Activated naive CD4-positive, alpha-beta T cell treated with anti-CD3 and anti-CD28 coated beads for 36 hours (primary cell): ENCODE measurements at places on chromosomes 11 and 22. TPM values are rescaled to one million over a fixed set of nuclear protein-coding genes. Genes with fewer than 3 reads are reported as not detected.

DNA sequence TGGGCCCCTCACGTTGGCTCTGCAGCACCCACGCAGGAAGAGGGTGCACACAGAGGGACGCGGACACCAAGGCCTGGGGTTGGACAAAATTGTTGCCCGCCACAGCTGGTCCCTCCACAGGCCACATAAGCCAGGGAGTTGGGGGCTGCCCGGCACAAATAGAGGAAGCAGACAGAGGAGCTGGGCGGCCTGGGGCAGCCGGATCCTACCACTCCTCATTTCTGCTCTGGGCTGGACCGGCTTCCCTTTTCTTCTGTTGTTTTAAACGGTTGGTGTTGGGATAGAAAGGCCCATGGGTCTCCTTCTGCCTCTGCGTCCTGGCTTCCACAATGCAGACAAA lies 36.4 kb upstream of the LINC01488 start:
- no peak for DNase-seq

DNA sequence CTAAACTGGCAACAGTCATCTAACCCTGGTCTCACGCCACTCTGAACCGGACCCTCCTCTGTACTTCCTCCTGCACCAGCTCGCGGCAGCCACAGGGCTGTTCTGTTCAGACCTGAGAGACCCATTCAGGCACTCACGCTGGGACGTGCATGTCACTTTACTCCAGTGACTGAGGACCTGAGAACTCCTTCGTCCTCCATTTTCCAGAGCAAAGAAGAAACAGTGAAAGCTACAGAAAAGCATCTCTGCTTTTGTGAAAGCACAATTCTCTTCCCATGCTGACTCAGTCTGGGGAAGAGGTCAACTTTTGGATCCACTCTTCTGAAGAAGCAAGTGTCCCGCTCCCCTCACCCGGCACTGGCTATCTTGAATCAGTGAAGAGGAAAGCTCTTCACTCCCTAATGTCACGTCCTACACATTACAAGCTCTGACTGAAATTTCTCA lies 24.5 kb downstream of the PISD start:
- DNase-seq = no peak

DNA sequence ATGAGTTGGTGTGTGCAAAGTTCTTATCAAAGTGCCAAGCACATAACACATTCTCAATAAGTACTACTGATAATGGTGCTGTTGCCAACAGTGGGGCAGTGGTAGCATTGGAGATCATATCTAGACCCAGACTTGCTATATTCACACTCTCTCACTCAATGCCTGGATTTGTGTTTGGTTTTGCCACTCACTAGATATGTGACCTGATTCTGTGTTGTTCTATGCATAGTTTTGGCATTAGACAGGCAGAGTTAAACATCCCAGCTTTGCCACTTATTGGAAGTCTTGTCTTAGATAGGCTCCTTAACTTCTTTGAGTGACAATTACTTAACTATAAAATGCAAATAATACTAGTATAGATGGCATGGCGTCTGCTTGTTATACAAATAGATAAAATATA lies 642.6 kb upstream of the CCDC179 start:
- DNase-seq = no peak

DNA sequence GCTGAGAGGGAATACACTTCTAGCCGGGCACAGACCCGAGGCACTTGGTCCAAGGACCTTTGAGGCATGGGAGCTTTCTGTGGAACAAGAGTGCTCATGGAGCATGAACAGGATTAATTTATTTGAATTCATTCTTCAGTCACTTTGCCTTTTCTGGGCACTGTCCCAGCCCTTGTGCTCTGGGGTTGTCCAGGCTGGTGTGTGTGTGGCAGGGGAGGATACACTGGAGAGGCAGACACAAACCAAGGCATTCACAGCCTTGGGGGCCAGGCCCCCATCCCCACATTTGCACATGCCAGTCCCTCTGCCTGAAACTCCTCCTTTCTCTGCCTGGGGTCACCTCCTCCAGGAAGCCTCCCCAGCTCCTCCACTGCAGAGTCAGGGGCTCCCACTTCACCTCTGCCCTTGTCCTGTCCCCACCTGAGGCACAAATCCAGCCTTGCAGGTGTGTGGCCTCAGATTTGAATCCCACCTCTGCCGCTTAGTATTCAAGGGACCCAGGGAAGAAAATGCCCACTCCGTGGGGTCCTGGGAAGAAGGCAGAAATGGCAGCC lies 55.5 kb downstream of the MYO7A start:
- DNase-seq = no peak

MUC6 gene
- total RNA-seq = not detected

SNX32 gene
- 1.5 TPM for total RNA-seq

EXPH5 gene
- 3.3 TPM for total RNA-seq

DNA sequence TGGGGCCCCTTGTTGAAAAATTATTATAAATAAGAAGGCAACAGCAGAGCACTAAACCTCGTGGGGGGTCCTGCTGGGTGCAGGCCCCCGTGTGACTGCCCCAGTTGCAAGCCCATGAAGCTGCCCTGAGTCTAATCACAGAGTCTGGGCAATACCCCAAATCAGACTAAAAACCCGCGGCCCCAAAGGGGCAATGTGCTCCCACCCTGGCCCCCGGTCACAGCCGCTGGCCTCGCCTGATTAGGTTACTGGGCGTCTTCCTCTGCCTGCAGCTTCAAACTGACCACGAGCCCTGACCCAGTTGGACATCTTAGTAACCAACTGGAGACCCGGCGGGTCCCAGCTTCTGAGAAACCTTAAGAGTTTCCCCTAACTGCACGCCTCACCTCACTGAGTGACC lies 1.6 kb downstream of the CXCR5 start:
- DNase-seq = no peak

OR8D4 gene
- total RNA-seq = not detected

OR5B21 gene
- total RNA-seq = not detected

- no peak for DNase-seq
Measured at GRCh38 chr11:19633276-19633675, 79.4 kb upstream of the NAV2 start.

- no peak for DNase-seq
Measured at GRCh38 chr22:41038732-41039131, 53.7 kb upstream of the EP300 start.

DNA sequence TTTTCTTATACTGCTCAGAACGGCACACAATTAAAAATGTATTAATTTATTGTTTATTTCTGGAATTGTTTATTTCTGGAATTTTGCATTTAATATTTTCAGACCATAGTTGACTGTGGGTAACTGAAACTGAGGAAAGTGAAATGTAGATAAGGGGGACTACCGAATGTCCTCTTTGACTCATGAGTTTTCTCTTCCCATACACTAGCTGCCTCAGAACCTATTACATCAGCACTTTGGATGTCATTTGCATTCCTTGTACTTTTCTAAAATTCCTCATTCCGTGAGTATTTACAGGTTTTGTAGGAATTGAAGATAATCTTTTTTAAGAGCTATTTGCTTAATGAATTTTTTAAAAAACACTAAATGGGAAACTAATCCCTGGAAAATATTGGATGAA lies 29.8 kb downstream of the ZC3H12C start:
- no peak for DNase-seq

DNA sequence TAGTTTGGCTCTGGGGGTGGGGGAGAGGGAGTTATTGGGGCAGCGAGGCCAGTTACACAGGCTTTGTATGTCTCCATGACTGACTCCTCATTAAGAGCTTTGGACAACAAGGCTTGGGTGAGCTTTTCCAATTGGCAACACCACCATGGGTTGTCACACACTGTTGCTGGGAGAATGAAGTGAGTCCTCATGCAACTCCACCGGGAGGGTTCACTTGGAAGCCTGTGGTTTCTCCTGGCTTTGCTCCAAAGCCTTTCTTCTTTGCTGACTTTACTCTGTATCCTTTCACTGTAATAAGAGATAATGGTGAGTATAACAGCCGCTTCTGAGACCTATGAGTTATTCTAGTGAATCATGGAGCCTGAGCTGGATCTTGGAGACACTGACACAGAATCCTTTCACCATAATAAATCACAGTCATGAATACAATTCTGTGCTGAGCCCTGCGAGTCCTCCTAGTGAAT lies 24.9 kb downstream of the EIF3F start:
- no peak for DNase-seq
